Umbilical cord (tissue), 2 donors: ENCODE measurements at places on chromosomes 2 and 18.

GRCh38 chr18:79260023-79260422 lies 135.7 kb upstream of the NFATC1 start:
- no peak for DNase-seq

GRCh38 chr2:66840321-66841002 lies 405.5 kb downstream of the MEIS1 start:
- peak; percentile 38 for DNase-seq

DNA sequence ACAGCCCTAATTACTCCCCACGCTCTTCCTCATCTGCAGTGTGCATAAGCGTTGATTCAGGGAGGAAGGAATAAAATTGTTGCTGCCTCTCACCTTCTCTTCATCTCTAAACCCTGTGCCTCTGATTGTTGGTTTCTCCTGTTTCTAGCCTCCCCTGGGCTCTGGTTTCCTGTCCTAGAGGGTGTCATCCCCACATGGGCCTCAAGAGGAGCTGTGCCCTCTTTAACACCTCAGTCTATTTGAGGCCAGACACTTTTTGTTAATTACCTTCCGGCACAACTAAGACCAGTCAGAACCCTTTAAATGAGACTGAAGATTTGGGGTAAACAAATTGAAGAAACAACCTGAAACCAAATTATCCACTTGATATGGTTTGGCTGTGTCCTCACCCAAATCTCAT lies 9.7 kb downstream of the CTAGE1 start:
- DNase-seq = no peak

DNA sequence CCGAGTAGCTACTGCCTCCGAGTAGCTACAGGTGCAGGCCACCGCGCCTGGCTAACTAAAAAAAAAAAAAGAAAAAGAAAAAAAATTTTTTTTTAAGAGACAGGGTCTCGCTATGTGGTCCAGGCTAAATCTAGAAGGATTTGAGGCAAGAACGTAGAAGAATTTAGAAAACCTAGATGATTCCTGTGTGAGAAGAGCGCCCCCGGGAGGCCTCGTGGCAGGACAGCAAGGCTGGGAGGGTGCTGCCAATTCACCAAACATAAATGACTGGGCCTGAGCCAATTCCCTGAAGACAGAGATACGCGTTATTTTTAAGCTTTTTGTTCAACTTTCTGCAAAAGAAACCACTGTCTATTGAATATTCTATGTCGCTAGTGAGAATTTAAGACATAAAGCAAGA lies 90.1 kb upstream of the TGFA start:
- no peak for DNase-seq

DNA sequence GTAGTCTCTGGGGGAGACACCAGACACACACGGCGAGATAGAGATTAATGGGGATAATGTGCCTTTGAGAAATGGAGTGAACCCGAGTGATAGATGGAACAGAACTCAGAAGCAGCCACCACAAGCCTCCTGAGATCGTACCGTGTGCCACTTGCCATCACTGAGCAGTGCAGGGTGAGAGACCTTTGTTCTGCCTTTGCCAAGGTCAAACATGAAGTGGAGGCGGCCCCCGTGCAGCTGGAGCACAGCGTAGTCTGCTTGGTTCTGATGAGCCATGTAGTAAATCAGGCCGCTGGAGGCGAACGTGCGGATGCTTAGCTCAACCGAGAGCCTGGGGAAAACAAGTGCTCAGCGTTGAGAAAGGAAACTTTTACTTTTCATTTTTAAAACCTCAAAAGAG lies 167.0 kb downstream of the LAMA1 start:
- no peak for DNase-seq

DNA sequence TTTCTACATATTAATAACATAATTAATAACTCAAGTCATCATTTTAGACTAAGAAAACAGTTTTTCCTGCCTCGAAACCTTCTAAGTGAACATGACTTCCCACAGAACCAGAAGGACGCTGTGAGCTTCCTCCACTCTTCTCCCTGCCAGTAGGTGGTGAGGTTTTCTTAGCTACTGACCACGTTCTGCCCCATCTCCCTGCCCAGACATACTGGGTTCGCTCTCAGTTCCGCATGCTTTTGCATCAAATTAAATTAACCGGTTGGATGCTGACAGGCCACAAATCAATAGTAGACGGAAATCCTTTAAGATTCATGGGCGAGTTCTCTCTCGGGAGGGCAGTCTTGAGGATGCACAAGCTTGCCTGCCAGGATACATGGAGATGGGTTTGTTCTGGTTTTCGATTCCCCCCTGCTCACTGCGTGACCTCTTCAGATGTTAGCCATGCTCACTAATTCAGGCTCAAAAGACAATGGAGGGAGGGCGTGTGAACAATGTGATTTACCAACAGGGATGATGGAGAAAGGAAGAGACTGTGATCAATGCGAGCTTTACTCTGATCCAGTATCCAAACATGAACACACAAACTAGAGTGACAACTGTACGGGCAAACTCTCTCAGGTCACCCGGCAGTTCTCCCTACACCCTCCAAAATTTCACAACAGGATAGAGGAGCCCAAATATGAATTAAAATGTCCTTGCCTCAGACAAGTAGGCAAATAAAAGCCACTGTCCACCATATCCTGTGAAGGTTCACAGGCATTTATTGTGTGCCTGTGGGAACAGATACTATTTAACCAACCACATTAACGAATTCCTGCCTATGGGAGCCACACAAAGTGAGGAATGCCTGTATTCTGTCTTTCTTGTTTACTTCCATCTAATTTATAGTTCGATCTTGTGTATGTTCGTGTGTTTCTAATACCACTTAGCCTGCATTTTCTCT lies 375.7 kb downstream of the EIPR1 start:
- DNase-seq = peak; percentile 14

DNA sequence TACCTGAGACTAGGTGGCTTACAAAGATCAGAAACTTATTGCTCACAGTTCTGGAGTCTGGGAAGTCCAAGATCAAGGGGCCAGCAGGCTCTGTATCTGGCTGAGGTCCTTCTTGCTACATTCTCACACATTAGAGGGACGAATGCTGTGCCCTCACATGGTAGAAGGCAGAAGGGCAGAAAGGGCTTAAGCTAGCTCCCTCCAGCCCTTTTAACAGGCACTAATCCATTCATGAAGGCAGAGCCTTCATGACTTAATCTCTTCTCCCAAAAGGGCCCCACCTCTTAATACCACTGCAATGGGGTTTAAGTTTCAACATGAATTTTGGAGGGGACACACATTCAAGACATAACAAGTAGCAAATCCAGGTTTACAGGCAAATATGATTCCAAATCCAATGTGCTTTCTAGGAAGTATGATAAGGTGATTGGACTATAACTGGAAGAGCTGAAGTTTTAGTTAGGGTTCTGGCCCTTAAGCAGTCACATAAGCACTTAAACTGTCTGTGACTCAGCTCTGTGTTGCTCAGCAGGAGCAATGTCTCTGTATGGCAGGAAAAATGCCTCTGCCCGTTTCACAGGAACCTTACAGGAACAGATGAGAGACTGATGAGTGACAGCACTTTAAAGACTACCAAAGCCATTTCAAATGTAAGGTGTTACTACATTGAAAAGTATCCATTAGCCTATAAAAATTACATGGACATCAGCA lies 119.6 kb upstream of the PTPRM start:
- DNase-seq = no peak

DNA sequence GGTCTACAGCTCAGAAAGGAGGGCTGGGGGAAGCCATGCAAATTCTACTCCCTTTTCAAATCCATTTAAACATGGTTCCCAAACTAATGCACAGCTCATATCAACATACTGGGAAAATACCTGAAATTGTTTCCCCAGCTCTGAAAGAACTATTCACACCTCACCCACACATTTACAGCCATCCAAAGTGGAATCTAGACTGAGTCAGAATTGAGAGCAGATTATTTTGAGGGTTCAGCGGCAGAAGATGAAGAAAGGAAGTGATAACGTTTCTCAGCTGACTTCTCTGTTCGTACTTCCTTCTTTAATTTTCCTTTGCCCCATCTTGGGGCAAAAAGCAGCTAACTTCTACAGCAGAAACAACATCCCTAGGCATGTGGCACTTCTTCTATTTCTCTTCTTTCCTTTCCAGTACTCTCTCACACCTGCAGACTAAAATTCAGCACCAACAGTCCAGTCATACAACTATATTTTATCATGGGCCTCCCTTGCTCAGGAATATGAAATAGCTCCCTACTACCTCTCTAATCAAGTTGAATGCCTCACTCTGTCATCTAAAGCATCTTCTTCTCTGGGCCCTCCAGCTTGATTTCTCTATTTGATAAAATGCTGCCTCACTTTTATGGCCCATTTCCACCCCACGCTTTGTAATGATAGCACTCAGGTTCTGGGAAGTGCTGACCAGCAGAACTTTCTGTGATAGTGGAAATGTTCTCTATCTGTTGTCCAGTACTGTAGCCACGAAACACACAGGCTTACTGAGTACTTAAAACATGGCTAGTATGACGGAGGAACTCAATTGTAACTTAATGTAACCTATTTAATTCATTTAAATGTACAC lies 35.9 kb downstream of the ARHGAP25 start:
- no peak for DNase-seq

GRCh38 chr18:61322265-61322873 lies 10.9 kb upstream of the CDH20 start:
- no peak for DNase-seq

DNA sequence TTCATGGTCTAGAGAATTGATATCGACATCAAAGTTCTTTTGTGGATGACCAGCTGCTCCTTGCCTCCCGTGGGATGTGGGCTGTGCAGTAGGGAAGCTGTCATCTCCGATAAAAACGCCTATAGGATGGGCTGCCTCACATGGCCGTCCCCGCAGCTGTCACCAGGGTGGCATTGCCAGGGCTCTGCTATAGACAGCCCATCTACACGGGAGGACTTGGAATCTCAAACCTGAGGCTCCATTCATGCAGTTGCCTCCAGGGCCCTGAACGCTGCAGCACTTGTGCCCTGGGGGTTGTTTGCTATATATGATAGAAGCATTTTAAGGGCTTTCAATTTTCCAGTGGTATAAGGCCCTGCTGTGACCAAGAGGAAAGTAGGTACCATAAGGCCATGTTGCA lies 183.1 kb downstream of the MYCN start:
- no peak for DNase-seq

GRCh38 chr2:169415233-169415748 lies 53.0 kb upstream of the LRP2 start:
- no peak for DNase-seq

DNA sequence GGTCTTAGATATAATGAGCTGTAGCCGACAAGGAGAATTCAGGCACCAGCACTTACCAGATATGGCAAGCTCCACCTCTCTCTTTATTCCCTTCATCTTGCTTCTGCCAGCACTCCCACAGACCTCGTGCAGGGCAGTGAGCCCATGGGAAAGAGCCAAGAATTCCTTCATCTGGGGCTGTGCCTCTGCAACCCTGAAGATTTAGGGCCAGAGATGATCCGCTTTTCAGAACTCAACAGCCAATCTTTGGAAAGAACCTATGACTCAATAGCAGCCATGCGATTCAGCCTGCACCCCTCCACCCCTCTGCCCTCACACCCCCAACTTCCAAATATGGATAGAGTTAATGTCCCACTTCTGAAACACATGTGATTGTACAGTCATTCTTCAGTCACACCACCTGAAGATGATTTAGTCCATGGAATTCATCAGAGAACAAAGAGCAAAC lies 533.7 kb upstream of the TNP1 start:
- DNase-seq = peak; percentile 95

DNA sequence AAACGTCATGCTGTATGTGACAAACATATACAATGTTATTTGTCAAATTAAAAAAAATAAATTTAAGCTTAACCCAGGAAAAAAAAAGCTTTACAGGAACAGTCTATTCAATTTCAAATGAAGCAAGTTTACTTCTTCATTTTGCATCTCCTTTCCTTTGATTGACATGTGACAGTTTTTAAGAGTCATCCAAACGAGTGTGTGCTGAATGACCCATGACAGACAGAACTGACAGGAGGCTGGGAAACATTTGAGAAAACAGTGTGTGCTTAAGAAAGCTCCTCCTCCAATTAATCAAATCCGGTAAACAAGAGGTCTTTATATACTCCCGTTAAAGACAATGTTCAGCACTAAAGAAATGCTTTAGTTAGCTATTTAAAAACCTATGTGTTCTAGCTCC lies 177.7 kb downstream of the SRBD1 start:
- no peak for DNase-seq

DNA sequence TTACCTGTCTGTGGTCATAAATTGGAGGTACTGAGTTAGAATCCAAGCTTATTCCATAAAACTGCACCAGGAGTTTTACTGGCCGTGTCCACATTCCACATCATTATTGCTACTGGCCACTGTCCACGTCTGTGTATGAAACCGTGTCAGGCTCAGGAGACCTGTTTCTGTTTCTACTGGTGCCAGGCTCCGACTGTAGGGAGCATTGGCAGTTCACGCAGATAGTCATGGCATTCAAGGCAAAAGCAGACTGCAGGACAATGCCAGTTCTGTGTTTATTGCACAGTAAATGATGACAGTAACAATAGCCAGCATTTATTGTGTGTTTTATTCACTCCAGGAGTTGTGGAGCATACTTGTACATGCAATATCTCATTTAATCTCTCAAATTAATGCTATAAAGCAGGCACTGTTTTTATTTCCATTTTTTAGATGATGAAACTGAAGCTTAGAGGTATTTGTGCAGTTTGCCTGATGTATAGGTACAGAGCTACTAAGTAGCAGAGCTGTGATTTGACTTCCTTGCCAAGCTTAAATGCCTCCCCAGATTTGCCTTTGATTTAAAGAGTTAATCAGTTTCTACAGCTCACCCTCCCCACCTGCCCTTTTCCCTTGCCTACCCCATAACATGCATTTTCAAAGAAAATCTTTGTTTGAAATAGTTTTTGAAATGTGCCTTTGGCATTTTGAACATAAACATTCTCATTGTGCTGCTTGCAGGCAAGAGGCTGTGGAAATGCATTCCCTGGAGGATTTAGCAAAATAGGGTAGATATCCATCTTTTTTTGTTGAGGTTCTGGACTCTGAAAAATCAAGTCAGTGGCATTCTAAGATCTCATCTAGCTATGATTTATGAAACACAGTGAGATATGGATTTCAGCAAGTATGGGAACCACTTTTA lies 55.5 kb downstream of the MAP4K4 start:
- DNase-seq = peak; percentile 71

DNA sequence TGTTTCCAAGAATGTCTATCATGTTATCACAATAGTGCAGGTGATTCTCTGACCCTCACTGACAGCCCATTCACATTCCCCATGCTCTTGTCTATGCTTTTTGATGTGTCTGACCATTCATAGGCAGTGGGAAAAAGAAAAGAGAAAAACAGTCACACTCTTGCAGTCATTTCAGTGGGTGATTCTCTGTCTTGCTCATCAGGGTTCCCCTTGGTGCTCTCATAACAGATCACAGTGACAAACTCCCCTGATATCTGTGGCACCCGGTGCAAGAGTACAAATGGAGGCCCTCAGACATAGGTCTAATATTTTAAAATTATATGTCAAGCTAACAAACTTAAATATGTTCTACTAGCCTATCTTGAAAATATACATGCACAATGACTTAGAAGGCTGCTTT lies 72.7 kb upstream of the PPP1CB start:
- no peak for DNase-seq

GRCh38 chr2:172562298-172562697 lies 6.4 kb downstream of the PDK1 start:
- DNase-seq = no peak

GRCh38 chr18:41731884-41732283 lies 223.2 kb upstream of the PIK3C3 start:
- DNase-seq = no peak
